ENCODE measurements at places on chromosomes 16 and 17. TPM values are rescaled to one million over a fixed set of nuclear protein-coding genes. Genes with fewer than 3 reads are reported as not detected.

The APOBR gene
- not detected for total RNA-seq

The RPRML gene
- total RNA-seq, result not detected

The CCDC200 gene
- total RNA-seq, result not detected

The KRTAP4-3 gene
- not detected for total RNA-seq

The SLX4 gene
- total RNA-seq, result 2.8 TPM

The HSF5 gene
- total RNA-seq, result not detected

The KCNJ2 gene
- total RNA-seq, result 3.9 TPM

The TP53TG3F gene
- total RNA-seq, result not detected

Measured in regular cardiac myocyte (primary cell).